Activated B cell treated with CpG ODN at 0.5 μM for 24 hours (primary cell): ENCODE measurements at places on chromosomes 11 and 22. TPM values are rescaled to one million over a fixed set of nuclear protein-coding genes. Genes with fewer than 3 reads are reported as not detected.
A peak's percentile ranks its signal among the peaks of the same experiment; 100 is the strongest.

The HTR3B gene
- total RNA-seq, result 0.10 and 0.22 TPM in 2 replicates

The CD248 gene
- 0.22 TPM in 1 of 2 replicates, not detected in the other for total RNA-seq

- no peak for DNase-seq
Measured at GRCh38 chr22:39537975-39538374, 5.4 kb upstream of the RPS19BP1 start.

DNA sequence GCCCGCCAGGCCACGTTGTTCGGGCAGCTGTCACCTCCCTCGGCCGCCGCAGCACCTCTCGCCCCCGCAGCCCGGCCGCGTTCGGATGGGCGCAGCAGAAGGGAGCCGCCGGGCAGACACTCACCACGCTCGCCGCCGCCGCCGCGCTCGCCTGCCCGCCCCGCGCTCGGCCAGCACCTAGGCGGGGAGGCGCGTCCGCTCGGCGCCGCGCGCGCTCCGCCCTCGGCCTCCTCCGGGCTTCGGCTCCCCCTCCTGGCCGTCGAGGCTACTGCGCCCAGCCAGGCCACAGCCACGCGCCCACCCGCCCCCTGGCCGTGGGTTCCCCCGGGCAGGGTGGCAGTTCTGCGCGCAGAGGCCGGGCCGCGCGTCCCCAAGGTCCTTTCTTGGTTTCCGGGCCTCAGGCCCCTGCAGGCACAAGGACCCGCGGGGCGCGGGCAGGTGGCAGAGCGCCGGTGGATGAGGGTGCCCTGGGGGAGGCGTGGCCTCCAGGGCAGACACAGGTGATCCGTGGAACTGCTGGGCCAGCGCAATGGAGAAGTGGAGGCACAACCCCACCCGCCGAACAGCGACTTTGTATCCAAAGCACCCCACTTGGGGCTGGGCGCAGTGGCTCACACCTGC lies at the start of gene SLC25A22:
Gene SLC25A22 (minus strand): TSS at position 189 of the 621 bp plus-strand sequence. CDS start 3,275 bp downstream, outside the sequence.
- DNase-seq, result peak; percentile 95

GRCh38 chr22:40791241-40791640 lies 27.9 kb downstream of the SLC25A17 start:
- DNase-seq, result no peak

DNA sequence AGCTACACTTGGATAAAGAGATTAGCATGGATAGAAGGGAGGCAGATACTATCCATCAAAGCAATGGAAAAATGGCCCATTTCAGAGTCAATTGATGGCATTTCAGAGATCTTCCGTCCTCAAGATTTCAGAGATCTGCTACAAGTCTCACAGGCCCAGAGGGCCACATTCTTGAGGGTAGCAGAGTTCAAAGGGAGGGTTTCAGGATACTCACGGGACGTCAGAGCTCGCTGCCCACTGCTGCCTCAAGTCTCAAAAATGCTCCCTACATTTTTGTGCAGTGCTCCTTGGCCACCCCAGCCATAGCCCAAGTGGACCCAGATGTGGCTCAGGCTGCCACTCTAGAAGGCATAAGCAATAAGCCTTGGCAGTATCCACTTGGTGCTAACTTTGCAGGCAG lies 24.9 kb downstream of the RTL6 start:
- DNase-seq, result no peak

DNA sequence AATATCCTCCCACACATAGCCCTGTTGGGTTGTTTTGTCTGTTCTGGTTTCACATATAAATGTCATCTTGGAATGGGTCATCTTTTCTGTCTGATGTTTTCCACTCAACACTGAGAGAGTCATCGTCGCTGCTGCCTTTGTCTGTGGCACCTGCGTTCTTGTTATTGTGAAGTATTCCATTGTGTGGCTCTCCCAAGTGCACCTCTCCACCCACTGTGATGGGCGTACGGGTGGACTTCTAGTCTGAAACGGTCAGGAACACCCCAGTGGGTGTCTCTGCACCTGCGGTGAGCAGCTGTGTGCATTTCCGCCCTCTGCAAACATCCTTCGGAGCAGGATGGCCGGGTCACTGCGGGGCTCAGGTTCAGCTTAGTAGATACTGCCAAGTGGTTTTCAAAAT lies 34.5 kb upstream of the RTL6 start:
- no peak for DNase-seq

- DNase-seq, result no peak
Measured at GRCh38 chr11:127898422-127899365, 688.7 kb downstream of the ETS1 start.
